ENCODE measurements at places on chromosomes 16 and 17.

DNA sequence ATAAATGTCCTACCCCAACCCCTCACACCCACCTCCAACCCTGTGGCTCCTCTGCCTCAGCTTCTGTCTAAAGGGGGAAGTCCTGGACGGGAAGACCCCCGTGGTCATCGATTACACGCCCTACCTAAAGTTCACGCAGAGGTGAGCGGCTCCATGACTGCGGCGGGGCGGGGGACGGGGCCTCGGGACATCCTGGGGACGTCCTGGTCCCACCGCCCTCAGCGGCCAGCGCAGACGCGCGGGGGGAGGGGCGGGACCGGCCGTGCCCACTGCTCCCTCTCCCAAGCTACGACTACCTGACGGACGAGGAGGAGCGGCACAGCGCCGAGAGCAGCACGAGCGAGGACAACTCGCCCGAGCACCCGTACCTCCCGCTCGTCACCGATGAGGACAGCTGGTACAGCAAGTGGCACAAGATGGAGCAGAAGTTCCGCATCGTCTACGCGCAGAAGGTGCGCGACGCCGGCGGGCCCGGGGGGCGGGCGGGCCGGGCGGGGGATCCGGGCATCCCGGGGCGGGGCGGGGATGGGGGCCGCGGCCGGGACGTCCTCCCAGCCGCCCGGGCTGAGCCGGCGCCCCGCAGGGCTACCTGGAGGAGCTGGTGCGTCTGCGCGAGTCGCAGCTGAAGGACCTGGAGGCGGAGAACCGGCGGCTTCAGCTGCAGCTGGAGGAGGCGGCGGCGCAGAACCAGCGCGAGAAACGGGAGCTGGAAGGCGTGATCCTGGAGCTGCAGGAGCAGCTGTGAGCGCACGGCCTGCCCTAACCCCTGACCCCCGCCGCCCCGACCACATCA is 6.7 kb downstream of the RUNDC3A start:
- DNase-seq = no peak

GRCh38 chr17:21090902-21091618 is 35.7 kb upstream of the DHRS7B start:
- DNase-seq = no peak

- DNase-seq = no peak
Observed at GRCh38 chr16:87860553-87861299, 8.6 kb downstream of the SLC7A5 start.

DNA sequence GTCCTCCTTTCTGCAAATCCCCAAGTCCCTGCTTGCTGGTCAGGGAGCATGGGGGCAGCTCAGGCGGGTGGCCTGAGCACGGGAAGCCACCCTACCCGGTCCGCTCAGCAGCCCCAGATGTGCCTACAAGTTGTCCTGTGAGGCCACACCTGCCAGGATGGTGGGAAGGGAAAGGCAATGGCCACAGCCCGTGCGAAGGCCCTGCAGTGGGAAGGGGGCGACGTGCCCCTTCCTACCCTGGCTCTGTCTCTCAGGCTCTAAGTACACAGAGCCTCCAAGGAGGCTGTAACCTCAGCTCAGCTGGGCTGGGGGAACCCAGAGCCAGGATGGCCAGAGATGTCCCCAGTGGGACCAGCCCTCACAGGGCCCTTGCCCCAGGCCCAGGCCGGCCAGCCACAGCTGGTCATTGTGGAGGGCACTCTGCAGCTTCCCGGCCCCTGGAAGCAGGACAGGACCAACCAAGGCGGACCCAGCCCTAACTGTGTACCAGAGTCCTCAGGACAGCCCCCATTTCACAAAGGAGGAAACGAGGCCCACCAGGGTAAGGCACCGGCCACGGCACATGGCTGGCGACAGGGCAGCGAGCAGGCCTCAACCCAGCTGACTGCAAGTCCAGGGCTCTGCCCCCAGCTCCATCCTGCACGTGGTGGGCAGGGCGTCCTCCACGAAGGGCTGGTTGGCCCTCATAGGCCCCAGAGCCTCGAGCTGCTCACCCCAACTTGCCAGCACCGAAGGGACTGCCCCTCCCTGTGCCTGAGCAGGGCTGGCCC is 82.3 kb downstream of the RTN4RL1 start:
- no peak for DNase-seq

DNA sequence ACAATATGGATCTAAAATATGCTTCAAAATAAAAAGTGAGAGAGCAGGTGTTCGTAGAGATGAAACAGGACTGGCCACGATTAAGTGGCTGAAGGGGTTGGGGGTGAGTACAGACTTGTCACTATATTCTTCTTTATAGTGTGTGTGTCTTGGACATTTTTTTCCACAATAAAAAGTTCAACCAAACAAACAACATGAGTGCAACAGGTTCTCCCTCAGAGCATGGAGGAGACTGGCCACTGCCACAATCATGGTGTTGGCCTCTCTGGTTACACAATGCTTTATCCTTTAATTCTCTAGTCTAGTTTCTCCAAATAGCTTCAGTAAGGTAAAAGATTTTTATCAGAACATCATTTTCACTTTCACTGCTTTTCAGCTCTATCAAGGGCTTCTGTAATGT is 109.3 kb downstream of the PARN start:
- DNase-seq = no peak

- no peak for DNase-seq
Observed at GRCh38 chr17:33322063-33322462, 29.0 kb upstream of the ASIC2 start.

DNA sequence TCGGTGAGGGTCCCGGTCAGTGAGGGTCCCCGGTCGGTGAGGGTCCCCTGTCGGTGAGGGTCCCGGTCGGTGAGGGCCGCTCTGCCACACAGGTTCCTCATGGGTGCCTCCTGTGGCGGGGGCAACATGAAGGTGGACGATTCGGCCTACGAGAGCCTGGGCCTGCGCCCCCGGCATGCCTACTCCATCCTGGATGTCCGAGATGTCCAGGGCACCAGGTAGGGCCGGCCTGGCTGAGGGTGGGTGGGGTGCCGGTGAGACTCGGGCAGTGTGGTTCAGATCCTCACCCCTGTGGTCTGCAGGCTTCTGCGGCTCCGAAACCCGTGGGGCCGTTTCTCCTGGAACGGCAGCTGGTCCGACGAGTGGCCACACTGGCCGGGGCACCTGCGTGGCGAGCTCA is 9.0 kb upstream of the PRR35 start:
- no peak for DNase-seq

DNA sequence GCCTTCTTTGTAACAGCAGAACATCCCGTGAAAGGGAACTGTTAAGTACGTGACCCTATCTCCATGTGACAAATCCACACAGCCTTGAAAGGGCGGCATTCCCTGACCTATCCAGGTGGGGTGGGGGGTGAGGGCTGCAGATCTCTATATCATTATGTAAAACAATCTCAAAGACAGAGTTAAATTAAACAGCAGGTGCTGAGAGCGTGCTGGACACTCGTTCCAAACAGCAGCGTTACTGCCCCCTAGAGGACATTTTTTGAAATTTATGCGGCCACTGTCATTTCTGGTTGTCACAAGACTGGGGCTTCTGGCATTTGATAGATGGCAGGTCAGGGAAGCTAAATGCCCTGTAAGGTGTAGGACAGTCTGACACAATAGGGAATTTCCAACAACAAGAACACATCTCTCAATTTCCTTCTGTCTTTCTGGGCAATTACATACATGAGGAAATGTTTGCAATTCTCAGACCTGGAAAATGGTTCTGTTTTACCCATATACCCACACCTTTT is 6.7 kb upstream of the SLC25A39 start:
- DNase-seq = no peak

- no peak for DNase-seq
Observed at GRCh38 chr16:27444015-27444414, 42.0 kb downstream of the IL21R start.

GRCh38 chr17:38674749-38675615 is at the start of gene EPOP:
Gene EPOP (minus strand): TSS chr17:38674957. CDS start chr17:38674495, 462 bp downstream.
- DNase-seq = peak; percentile 95

- no peak for DNase-seq
Observed at GRCh38 chr16:69064124-69064763, 41.2 kb upstream of the HAS3 start.

- no peak for DNase-seq
Observed at GRCh38 chr16:24132048-24132796, 123.9 kb upstream of the CACNG3 start.

GRCh38 chr17:80790981-80791742 is 200.5 kb upstream of the CHMP6 start:
- peak; percentile 16 for DNase-seq

DNA sequence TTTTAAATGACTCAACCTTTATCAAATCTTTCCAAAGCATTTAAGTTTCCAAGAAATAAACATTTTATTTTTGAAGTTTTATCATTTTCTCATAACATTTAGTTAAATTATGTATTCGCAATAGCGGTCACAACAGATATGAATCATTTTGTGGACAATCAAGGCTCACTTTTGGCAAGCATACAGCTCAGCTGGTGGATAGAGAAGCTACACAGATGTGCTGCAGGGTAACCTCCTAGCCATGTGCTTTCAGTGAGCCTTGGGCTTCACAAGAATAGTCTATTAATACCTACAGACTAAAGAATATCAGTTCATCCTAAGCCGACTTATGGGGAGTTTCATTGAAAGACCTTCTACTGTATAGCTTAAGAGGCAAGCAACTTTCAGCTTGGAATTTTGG is 144.8 kb downstream of the MRTFB start:
- DNase-seq = no peak

- DNase-seq = no peak
Observed at GRCh38 chr16:67940446-67941089, 3.4 kb downstream of the LCAT start.

GRCh38 chr17:8503807-8504206 is 68.1 kb downstream of the NDEL1 start:
- no peak for DNase-seq

DNA sequence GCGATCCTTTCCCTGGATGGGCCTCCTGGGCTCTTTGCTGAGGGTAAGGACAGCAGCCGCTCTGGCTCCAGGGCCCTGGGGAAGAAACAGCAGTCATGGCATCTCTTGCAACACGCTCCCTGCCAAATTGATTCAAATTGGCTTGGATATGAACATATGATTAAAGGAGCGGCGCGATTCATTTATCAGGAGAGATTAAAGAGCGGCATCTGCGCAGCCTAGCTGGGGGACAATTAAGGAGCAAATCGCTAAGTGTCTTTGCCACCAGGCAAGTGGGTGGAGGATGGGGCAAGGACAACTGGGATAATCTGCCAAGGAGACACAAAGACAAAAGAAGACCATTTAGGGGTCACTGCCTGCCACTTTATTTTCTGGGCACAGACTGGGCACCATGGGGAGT is 27.8 kb downstream of the PIPOX start:
- no peak for DNase-seq

GRCh38 chr16:19808061-19808641 is 76.5 kb downstream of the GPRC5B start:
- DNase-seq = no peak

- DNase-seq = no peak
Observed at GRCh38 chr17:39955726-39956225, 7.0 kb upstream of the GSDMA start.

DNA sequence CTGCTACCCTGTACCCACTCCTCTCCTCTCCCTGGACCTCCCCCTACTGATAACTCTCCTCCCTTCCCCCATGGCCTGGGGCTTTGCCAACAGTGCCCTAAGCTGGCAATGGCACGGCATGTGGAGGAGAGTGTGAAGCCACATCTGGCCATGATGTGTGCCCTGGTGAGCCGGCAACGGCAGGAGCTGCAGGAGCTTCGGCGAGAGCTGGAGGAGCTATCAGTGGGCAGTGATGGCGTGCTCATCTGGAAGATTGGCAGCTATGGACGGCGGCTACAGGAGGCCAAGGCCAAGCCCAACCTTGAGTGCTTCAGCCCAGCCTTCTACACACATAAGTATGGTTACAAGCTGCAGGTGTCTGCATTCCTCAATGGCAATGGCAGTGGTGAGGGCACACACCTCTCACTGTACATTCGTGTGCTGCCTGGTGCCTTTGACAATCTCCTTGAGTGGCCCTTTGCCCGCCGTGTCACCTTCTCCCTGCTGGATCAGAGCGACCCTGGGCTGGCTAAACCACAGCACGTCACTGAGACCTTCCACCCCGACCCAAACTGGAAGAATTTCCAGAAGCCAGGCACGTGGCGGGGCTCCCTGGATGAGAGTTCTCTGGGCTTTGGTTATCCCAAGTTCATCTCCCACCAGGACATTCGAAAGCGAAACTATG is 5.2 kb downstream of the TRAF4 start:
- DNase-seq = no peak

DNA sequence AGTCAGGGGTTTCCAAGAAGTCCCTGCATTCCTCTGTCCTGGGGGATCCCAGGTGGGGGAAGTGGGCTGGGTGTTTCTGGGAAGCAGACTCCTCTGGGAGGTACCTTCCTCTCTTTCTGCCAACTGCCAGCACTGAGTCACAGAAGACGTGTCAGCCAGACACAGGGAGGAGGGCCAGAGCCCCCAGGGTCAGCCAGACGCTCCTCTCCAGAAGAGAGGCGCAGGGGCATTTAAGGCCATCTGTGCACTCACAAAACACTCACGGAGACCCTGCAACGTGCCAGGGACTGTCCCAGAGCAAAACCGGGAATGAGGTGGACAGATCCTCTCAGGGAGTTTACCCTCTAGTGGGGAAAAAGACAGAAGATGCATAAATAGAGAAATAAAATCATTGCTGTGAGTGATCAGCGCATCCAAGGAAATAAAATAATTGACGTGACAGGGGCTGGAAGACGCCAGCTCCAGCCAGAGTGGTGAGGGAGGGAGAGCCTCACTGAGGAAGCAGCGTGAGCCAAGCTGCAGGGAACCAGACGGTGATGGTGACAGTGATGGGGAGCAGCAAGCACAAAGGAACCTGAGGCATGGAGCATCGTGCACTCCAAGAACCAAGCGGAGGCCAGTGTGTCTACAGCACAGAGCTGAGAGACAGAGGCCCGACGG is 105.4 kb downstream of the ZNF423 start:
- no peak for DNase-seq

- DNase-seq = no peak
Observed at GRCh38 chr17:4208238-4208637, 55.5 kb downstream of the ANKFY1 start.

DNA sequence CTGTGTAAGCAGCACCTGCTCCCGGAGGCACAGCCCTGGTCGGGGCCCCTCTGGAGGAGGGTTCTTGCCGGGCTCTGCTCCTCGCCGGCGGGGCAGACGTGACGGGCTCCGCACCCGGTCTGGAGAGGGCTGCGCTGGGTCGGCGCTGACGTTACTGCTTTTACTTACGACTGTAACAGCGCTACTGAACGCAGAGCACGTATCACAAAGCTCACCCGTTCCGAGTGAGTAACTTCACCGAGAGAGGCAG is 1.3 kb upstream of the RAB40C start:
- no peak for DNase-seq

DNA sequence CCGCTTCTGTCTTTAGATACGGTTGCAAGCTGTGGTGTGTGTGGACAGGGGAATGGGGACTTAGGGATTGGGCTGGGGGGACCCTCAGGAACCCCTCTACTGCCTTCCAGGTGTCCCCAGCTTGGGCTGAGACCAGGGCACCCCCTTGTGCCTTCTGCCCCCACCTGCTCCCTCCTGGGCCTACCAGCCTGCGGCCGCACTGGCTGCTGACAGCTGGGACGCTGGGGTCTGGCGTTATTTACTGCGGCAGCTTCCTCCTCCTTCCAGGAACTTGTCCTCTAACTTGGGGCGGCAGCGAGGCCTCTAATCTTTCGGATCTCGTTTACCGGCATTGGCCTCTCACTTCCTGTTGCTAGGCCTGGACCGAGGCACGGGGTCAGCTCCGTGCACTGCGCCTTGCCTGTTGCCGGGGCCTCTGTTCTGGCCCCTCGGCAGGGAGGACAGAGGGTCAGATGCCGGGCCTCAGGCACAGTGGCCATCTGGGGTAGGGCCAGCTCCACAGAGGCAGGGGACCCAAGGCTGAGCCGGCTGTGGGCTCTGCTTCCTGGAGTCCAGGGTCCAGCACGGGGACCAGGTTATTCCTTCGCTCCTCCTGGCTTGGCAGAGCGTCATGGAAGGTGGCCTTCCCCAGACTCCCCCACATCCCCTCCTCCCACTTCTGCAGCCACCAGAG is 31.8 kb downstream of the TMEM235 start:
- DNase-seq = no peak
